Motor neuron (in vitro differentiated cells): ENCODE measurements at places on chromosomes 2 and 18.

DNA sequence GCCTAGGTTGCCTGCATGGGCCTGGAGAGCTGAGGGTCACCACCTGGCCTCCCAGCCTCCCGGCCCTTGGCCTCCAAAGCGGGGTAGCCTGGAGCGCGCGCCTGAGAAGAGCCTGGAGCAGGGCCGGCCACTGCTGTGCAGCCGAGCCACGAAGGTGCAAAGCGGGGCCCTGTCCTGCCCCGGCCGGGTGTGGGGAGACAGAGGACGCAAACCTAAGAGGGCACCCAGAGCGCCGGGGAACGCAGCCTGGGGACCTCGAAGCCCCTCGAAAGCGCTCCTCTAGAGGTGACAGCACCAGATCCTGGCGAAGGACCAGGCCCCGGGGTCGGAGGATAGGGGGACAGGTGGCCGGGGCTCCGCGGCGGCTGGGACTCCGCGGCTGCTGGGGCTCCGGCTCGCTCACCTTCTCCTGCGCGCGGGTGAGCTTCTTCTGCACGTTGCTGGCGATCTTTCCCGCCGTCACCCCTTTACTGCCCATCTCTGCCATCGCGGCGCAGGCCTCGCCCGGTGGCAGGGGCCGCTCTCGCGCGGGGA lies 430 bp downstream of the BIN1 start:
- ATAC-seq: peak; percentile 17

DNA sequence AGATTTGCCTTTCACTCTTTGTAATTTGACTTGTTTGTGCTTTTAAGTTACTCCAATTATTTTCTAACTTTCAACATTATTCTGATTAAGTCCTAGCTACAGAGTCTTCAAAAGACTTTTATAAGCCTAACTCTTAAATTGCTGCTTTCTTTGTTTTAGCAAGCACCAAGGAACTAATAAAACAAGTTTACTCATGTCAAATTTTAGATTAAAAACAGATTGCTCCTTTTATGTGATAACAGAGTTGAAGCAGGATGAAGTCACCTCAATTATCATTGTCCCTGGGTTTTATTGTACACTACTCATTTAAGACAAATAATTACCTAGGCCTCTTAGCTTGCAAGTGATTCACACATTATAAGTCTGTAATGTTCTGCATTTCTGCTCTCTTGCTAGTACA lies 678.4 kb downstream of the ERBB4 start:
- peak; percentile 30 for ATAC-seq

GRCh38 chr2:29334706-29335105 lies 219.5 kb downstream of the CLIP4 start:
- no peak for ATAC-seq

- no peak for ATAC-seq
These were observed 152.8 kb upstream of the RIOK3 start for GRCh38 chr18:23300231-23300805.

DNA sequence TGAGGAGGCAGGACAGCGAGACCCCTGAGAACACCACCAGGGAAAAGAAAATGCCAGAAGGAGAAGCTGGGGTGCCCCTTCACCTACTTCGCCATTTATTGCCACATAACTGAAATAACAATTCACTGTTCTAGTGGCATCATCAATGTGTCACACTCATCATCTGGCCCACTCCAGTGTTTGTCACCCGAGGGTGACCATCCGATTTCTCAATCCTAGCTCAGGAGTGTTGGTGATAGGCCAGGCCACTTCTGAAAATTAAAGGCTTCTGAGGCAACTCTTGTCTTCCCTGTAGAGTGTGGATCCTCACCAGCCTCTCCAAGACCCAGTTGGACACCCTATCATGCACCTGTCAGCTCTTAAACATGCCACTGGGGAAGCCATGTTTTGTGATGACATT lies 62.9 kb upstream of the BZW1 start:
- no peak for ATAC-seq

- peak; percentile 57 for ATAC-seq
These were observed 13.6 kb upstream of the LIPG start for GRCh38 chr18:49548229-49548636.

- no peak for ATAC-seq
These were observed 134.1 kb downstream of the ANKRD44 start for GRCh38 chr2:197176522-197176921.

- no peak for ATAC-seq
These were observed 213.4 kb downstream of the NEDD4L start for GRCh38 chr18:58257461-58257860.

DNA sequence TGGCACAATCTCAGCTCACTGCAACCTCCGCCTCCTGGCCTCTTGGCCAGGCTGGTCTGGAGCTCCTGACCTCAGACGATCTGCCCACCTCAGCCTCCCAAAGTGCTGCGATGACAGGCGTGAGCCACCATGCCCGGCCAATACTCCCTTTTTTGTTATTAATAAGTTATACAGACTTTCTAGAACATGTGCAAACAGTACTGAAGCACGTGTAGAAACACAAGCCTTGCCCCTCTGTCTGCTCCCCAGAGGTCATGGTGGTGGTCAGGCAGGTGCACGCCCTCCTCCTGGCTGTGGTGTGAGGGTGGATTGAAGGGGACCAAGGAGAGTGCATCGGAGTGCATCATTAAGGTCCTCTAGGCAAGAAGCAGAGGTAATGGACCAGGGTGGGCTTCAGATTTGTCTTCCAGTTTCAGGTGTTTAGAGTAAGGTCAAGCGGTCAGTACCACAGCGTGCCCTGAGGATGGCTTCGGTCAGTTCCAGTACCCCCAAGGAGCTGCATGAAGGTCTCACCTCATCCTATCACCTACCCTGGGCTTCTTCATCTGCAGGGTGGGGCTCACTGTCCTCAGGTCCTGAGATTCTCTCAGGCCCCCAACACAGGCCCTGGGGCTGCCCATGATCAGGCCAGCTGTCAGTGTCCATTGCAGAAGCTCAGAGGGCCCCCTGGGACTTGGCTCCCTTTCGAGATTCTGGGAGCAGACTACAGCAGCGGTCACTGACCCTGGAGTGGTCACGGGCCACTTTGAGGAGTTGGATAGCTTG lies 124.3 kb downstream of the GLI2 start:
- ATAC-seq: no peak

- no peak for ATAC-seq
These were observed 112.5 kb downstream of the VIT start for GRCh38 chr2:36809069-36809445.

DNA sequence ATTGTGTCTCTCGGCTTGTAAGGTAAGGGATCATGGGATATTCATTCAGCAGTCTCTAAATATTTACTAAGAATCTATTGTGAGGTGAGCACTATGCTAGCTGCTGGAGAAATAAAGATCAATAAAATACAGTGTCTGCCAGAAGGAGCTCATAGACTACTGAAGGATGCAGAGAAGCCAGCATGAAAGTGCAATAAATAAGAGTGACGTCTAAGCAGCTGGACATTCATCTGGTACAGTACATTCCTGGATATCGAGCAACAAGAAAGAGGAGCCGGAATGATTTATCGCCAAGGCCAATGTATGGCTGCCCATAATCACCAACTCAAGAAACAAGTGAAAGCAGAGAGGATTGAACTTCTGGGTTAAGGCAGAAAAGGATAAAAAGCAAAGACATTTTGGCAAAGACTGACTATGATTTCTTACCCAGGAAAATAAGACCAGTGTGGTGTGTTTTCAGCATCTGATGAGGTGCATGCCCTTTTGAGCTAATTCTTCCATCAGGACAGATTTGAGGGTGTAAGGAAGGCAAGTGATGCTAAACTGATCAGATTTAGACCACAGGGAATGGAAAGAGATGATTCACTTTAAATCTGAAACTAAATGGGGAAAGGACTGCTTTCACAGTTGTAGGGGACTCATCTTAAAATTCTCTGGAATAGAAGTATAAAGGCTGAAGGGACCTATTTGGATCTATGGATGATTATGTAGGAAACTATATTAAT lies 18.7 kb upstream of the LMAN1 start:
- no peak for ATAC-seq

DNA sequence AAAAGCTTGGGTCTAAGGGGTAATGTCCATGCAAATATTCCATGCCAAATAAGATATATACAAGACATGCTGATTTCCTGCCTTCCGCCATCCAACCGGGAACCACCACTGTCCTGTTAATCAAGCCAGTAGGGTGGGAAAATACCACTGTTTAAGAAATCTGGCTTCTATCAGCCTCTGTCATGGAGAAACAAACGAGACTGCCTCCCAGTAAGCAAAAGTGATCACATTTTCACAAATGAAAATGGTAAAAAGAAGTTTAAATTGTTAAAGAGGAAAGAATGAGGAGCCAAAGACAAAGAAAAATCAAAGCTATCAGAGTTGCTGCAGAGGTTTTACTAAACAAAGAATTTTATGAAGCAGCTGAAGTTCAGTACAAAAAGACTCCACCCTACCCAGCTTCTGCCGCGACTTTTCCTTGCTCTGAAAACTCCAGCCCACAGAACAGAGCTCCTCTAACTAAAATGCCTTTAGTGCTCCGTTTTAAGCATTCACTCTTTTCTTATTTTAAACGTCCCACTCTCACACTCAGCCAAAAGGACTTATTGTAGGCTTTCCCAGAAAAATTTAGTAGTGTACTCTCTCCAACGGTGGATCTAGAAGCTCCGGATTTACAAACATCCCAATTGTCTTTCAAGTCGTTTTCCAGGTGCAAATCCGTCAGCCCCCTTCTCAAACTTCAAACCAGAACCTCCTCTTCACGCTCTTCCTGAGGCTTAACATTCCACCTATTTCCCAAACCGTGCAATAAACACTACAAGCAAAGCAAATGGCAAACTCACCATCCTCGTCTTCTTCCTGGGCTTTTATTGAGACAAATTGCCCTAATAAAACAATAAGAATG lies 613 bp downstream of the COL5A2 start:
- peak; percentile 10 for ATAC-seq

DNA sequence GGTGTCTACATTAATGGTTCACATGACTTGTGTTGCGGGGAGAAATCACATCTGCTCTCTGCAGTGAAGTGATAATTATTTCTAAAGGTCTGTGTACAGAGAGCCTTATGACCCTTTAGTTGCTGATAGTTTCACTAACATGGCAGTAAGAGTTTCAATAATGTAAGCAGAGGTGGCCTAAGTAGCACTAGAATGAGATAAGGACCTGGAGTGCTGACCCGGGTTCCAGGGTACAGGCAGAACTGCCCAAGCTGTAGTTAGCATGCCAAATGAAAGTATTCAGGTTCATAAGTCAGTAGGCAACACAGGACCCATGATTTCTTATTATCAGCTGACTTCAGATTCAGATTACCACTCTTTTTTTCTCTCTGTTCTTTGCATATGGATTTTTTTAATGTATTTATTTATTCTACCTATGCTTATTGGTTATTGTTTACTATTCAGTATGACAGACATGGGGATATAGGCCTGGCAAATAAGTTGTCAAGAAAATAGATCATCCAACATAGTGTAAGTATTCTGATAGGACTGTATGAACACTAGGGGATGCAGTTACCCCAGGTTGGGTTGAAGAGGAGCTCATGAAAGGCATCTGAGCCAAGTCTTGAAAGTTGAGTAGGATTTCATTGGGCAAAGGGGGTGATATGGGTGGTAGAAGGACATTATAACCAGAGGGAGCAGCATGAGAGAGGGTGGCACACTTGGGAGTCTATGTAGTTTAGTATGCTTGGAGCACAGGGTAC lies 105.2 kb downstream of the CCDC85A start:
- no peak for ATAC-seq

DNA sequence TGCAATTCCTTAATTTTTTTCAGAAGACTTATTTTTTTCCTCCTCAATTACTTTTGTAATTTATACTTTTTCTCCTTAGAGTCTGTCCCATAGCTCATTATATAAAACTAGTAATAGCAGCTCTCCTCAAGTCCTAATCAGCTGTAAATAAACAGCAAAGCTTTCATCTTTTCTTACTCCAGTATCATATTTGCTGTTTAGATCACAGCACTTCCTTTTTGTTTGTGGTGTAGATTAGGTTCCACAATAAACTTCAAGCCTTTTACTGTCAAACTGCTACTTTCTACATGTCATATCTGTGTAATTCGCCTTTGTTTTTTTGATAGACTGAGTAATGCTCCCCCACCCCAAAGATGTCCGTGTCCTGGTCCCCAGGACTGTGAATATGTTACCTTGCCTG lies 25.5 kb downstream of the GCG start:
- ATAC-seq: no peak

- peak; percentile 81 for ATAC-seq
These were observed 189.3 kb downstream of the SH3RF3 start for GRCh38 chr2:109318150-109318948.

- ATAC-seq: no peak
These were observed 262.0 kb upstream of the MMADHC start for GRCh38 chr2:149849591-149849990.

DNA sequence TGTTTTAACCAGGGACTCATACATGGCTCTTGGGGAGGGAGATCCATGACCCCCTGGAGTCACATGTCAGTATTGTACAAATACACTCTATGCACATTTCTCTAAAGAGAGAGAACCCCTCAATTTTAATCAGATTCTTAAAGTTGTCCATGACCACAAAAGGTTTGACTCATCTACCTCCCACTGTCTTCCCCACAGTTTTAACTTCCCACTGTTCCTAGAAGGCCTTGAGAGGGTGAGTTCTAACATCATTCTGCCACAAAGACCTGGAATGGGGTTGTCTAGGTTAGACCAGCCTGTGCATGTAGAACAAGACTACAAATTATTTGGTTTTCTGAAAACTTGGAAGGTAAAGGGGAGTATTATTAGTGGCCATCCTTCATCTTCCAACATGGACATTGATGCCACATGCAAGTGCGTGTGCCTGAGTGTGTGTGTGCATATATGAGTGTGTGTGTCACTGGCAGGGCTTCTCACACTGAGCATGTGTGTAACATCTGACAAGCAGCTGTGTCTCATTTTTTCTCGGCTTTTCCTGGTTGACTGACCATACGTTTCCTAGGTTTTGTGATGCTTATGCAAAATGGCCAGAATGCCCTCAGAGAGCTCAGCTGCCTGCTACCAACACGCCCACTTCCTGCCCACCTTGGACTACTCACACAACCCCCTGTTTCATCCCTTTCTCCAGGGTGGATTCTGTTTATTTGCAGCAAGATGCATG lies 94.6 kb upstream of the LGALSL start:
- no peak for ATAC-seq

DNA sequence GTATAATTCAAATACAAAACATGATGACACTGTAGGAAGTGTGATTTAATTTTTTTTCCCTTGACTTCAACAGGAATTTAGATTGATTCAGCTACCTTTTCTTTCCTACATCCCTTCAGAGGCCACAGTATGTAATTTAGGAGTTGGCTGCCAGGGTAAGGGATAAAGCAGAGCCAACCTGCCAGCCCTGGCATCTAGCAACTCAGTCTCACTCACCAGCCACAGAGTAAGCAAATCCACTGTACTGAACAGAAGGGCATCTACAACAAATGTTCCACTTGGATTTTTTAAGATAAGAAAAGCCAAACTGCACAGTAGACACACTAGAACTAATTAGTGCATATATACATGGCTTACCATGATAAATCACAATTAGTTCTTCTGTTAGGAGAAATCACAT lies 54.3 kb upstream of the PEX13 start:
- no peak for ATAC-seq
